Non-pigmented ciliary epithelial cell (primary cell): ENCODE measurements at places on chromosomes 13 and 19.

- no peak for DNase-seq
These were observed 3.0 kb downstream of the SIGLEC9 start for GRCh38 chr19:51127755-51128154.

DNA sequence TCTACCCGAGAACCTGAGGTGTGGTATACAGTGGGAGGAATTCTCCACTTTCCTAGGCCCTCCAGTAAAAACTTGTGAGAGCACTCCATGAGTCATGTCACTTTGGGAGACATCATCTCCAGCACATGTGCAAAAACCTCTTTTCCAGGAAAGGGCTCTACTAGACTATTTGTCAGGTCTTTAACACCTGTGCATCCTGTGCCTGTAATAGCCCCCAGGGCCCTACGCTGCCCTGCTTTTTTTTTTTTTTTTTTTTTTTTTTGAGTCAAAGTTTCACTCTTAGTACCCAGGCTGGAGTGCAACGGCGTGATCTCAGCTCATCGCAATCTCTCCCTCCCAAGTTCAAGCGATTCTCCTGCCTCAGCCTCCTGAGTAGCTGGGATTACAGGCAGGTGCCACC is 1.7 kb upstream of the ERVV-1 start:
- no peak for DNase-seq

- DNase-seq: no peak
These were observed 1.5 kb upstream of the KLK11 start for GRCh38 chr19:51027873-51028272.

DNA sequence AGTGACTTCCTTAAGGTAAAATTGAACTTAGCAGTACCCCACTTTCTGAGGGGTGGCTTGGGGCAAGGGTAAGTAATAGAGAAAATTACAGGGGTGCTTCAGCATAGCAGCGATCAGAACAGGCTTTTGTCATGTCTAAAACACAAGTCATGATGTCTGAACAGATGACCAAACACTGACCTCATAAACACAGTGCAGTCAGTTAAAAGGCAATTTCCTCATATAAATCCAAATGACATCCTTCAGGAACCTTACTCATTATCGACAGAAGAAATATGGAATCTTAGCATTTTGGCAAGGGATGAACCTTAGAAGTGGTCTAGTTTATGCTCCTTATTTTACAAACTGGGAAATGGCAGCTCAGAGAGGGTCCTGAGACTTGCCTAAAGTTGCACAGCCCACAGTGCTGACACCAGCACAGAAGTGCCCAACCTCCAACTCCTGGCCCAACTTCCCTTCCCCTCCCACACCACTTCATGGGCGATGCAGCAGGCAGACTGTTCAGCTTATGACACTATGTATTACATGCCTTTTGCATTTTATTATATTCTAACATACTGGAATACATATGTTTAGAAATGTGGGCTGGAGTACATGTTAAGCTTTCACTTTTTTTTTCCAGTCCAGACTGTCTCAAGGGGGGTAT is 3.6 kb downstream of the GJA3 start:
- DNase-seq: no peak

- no peak for DNase-seq
These were observed 43.6 kb downstream of the TEX26 start for GRCh38 chr13:30976025-30976424.
